ENCODE measurements at places on chromosomes 7 and 10. TPM values are rescaled to one million over a fixed set of nuclear protein-coding genes. Genes with fewer than 3 reads are reported as not detected.

DNA sequence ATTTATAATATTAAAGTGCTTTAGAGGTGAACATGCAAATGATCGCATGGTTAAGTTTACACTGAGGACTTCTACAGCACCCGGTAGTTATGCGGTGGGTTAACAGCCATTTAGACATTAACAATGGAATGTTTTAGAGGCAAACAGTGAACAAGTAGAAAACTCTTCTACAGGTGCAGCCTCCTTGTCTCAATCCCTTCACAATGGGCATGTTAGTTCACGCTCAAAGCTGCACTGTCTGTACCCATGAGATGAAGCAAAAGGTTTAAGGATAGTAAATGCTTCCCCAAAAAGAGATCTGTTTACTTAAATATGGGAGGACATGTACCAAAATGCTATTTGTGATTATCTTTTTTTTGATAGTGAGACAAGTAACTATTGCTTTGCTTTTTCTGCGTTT lies 25.1 kb downstream of the PUS7 start:
- DNase-seq: peak; percentile 26

The MBLAC1 gene
- polyA plus RNA-seq: 1.7 TPM

DNA sequence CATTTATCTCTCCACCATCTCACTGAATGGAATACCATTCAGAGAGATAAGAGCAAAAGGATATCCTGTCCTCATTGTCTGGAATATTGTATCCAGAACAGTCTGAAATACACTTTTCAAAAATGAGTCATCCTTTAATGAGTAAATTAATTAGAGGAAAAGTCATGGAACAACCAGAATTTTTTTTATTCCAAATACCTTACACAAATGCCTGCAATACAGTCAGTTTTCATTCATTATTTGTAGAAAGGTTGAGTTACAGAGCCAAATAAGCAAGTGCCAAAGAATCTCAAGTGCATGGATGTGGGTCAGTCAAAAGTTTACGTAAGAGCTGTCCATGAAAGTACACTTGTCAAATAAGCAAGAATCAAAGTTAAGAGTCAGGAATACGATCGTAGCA lies 482.6 kb downstream of the IPMK start:
- peak; percentile 42 for DNase-seq

- no peak for DNase-seq
These were observed 131.9 kb downstream of the TRRAP start for GRCh38 chr7:99010281-99010680.

The TUBAL3 gene
- 0.35 TPM for polyA plus RNA-seq

DNA sequence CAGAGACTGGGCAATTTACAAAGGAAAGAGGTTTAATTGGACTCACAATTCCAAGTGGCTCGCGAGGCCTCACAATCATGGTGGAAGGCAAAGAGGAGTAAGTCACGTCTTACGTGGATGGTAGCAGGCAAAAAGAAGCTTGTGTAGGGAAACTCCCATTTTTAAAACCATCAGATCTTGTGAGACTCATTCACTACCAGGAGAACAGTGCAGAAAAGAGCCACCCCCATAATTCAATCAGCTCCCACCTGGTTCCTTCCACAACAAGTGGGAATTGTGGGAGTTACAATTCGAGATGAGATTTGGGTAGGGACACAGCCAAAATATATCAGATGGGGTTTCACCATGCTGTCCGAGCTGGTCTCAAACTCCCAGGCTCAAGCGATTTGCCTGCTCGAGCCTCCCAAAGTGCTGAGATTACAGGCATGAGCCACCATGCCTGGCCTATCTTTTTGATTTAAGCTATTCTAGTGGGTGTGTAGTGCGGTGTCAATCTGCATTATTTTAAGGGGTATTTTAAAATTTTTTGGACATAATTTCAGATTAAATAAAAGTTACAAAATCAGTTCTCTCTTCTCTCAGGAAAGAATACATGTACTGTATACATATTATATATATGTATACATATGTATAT lies 9.0 kb upstream of the MRPS16 start:
- DNase-seq: no peak

The CROT gene
- 5.6 TPM for polyA plus RNA-seq

The ADRA2A gene
- polyA plus RNA-seq: not detected

The SPDYE5 gene
- not detected for polyA plus RNA-seq

- DNase-seq: no peak
These were observed 110.2 kb downstream of the OR13A1 start for GRCh38 chr10:45204954-45205775.

GRCh38 chr10:19426034-19426433 lies 377.4 kb downstream of the MALRD1 start:
- no peak for DNase-seq

DNA sequence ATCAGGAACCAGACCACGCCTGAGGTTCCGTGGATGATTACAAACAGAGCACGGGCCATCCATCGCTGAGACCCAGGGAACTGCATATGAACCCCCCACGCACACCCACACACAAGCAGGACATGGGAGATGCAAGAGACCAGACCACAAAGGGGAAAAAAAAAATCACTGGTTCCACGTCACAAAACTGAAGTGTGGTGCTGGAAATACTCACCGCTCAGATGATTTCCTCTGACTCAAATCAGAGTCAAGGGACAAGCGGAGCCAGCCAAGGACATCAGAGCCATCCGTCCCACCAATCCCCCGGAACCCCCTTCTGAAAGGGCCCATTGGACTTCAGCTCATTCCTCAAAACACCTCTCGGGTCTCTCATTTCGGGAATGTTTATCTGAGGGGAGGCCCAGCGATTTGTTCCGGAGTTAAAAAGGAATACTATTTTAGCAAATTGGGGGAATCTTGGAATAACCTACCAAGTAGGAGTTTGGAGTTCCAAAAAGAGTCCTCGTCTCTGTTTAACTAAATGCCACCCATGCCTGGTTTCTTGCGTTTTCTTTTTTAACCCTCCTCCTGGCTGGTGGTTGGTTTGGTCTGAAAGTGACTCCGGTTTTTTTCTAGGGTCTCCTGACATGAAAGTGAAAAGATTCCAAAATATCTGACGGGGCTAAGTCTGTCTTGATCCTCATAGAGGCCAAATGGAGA lies 15.0 kb downstream of the SNX8 start:
- no peak for DNase-seq

- DNase-seq: no peak
These were observed 60.0 kb upstream of the PRPS1L1 start for GRCh38 chr7:18087687-18088078.

The TMEM225B gene
- polyA plus RNA-seq: 0.19 TPM

DNA sequence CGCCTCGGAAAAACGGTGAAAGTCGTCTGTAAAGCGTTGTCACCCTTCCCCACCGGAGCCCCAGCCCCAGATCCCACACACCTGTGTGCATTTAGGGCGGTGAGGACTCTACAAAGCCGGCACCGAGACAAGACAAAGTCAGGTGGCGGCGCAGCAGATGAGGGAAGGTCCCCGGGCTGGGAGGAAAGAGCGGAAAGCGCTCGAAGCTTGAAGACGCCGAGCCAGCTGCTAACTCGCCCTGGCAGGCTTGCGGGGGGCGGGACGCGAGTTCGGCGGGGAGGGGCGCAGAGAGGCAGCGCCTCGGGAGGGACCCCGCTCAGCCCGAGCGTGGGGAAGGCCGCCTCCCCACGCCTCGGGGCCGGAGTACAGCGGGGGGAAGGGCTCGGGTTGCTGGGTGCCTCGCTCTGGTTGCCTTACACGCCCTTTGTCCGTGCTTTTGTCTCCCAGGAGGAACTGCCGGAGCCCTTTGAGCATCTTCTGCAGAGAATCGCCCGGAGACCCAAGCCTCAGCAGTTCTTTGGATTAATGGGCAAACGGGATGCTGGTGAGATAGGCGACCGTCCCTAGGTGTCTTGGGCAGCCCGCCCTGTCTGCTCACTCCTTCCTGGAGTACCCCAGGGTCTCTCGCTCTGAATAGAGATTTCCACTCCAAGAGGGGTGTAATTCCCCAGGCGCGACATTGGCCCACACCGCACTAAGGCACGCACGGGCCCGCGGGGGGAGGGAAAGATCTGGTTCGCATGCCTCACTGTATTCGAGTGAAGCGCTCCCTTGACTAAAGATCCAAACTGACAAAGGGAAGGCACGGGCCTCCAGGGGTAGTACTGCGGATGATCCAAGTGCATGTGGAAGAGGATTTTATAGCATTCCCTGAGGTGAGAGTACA lies 1.6 kb downstream of the TAC1 start:
- no peak for DNase-seq

DNA sequence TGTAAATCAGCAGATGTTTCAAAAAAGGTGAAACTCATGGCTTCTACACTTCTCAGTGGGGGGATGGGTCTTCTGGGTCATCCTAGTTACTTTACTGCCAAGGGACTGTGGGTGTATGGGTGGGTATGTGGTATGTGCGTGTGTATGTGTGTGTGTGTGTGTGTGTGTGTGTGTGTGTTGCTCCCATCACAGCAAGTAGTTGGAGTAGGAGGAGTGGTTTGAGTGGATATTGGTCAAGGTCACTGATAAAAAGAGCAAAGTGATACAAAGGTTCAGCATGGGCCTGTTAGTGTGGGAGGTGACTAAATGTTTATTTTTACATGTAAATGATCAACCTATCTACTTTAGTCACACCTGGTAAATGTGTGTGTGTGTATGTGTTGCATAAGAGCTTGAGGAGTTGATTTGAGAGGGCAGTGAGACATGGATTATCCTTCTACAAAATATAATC lies 11.8 kb upstream of the COBL start:
- no peak for DNase-seq

The SKIDA1 gene
- polyA plus RNA-seq: 0.04 TPM

DNA sequence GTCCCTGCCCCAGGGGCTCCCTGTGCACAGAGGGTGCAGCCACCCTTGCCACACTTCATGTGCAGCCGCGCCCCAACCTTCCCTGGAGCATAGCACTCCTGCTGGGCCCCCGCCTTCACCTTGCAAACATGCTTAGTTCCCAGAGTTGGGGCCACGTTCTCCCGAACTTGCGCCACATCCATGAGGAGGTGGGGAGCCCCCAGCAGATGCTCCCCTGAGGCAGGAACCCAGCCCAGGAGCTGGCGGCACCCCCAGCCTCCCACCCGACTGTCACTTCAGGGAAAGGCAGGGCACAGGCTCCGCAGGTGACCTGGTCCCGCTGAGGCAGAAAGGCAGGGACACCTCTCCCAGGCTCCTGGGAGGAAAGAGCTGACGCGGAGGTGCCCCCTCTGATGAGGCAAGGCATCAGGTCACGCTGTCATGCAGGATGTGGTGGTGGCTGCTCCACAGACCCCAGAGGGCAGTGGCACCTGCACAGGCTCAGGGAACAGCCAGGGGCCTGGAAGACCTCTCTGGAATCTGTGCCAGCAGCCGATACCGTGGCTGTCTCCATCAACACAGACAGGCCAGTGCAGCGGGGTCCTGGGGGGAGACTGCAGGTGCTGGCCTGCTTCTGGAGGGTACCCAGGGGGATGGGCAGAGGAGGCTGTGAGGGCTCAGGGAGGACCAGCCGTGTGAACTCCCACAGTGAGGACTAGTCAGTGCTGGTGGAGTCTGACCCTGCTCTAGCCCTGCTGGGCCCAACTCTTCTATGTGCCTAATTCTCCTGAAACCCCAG lies 221.3 kb downstream of the MAD1L1 start:
- no peak for DNase-seq

DNA sequence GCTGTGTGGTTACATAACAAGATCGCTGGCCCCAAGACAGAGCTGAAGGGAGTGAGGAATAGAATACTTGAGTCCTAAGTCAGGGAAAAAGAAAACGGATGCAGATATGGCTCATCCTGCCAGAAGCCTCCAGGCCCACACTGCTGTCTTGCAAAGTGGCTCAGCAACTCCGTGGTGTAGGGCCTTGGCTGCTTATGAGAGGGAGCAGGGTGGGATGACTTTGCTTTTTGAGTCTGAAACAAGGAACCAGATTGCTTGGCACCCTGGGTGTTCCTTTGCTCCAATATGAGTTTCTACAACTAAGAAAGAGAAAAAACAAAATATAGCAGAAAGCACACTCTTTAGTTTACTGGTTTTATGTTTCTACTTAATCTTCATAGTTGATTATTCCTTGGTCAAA lies 193.8 kb upstream of the WDR11 start:
- no peak for DNase-seq

GRCh38 chr7:85025312-85025756 lies 161.5 kb downstream of the SEMA3D start:
- peak; percentile 76 for DNase-seq

The EIF3B gene
- 151 TPM for polyA plus RNA-seq

- no peak for DNase-seq
These were observed 4.5 kb downstream of the LRIT1 start for GRCh38 chr10:84236807-84237198.

DNA sequence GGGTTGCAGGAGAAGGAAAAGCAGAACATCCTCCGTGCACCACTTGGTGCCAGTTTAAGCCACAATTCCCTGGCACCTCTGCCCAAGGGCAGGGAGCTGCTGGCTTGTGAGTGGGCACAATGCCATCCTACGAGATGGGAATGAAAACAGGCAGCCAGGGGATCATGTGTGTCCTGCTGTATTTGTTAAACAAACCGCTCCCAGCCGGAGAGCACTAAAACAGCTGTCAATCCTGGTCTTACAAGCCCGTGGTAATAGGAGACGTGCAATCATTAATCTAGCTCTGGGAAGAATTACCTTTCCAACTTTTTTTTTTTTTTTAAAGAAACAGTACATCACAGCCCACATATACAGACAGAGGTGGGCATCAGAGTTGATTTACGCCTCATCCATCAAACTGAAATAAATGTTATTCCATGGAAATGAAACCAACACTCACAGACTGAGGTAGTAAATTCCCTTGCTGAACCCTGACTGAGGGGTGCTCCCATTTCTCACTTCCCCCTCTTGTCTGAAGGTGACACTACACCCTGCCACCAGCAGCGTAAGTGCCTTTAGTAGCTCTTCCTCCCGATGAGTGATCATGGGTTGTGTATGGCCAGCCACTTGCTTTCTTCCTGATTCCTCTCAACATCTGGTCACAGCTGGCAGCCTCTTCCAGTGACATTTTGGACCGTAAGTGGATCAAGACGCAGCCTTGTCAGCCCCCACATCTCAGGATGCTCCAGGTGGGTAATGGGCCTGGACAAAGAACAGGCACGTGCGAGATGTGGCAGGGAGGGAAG lies 143.8 kb downstream of the TEX36 start:
- no peak for DNase-seq

DNA sequence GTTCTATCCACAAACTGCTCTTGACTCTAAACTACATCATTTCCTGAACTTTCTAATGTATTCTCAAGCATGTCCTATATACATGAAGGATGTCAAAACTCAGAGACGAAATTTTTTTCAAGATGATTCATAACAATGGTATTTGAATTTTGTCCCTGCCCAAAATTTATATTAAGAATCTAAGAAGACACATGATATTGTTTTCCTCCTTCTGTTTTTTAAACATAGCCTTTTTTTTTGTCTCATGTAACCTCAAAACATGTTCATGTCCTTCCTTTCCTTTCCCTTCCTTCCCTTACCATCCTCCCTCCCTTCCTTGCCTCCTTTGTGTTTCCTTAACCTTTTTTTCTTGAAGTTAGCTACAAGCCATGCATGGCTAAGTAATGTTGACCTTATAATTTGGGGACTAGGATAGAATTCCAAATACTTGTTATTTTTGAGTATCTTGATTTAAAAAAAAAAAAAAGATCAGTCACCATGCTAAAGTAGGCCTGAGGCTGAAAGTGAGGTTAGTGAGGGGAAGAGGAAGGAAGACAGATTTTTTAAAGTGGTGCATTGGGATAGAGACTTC lies 163.0 kb downstream of the SUGCT start:
- peak; percentile 39 for DNase-seq
